Left lung (tissue), 14 donors: ENCODE measurements at places on chromosomes 4 and X.

DNA sequence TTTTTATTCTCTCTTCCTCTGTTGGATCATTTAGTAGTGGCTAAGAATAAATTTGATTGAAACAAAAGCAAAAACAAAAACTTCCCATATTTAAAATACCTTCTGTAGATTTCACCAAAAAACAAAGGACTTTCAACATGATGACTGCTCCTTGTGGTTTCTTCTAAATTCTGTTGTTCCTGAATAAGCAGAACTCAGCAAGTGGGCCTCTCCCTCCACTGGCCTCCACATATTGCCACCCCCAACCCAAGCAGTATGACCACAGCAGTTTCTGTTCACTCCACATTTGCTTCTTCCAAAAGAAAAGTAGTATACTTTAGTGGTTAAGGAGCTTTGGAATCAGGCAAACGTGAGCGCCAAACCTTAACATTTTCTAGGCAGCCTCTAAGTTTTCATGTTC is 114.7 kb downstream of the COX18 start:
- no peak for DNase-seq

DNA sequence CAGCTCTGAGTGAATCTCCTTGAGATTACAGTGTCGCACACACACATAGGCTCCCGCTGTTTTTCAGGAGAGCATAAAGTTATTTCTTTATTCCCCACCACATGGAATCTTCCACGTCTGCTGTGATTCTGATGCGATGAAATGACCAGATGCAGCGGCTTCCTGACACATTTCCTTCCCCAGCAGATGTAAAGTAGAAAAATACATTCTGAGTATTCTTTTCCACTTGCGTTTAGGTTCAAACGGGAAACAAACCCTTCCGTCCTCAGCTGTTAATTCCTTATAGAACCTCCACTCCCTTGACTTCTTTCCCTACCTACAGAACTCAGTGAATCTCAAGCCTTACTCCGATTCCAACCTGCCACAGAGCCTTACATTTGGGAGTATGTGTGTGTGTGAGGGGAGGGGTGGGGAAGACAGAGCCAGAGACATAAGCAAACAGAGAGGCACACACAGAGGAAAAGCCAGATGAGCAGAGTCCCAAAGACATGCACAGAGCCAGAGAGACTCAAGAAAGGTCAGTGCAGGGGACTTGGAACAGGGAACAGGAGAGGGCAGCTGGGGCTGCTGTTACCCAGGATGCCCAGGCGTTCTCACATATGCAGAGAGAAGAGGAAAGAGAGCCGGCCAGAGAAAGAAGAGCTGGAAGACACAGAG is 47.3 kb downstream of the SETD7 start:
- no peak for DNase-seq

DNA sequence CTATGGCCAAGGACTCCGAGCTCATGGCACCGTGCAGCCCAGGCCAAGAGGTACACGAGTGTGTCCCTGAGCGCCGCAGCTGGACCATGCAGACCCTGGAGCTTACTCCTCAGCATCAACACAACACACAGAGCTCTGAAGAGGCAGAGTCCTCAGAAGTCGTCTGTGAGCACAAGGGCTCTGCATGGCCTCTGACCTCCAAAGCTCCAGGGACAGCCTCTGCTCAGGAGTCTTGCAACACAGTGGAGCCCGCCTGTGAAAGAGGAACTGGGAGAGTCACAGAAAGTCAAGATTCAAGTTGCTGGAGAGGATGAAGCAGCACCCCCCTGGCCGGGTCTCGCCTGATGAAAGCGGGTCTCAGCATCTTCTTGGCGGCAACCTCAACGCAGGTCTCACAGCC is 2.9 kb downstream of the LRPAP1 start:
- no peak for DNase-seq

DNA sequence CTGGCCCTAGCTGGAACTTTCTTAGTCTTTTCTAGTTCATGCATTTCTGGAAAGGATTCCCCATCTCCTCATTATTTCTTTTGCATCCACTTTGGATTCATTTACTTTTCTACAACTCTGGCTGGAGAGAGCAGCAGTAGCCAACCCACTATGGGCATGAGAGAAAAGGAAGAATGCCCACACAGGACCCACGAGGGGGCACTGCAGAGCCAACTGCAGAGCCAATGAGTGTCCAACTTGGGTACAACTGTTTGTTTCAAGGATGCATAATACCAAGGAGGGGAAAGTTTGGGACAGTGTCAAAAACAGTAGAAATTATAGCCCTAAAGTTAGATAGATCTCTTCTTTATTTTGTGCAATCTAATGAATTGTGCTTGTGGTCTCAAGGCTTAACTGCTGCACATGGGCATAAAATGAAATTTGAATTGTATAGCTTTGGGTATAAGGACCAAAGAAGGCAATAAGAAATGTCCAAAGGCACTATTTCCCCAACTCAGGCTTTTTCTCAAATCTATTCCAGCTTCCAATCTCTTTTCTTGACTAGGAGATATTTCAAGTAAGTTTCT is 230.6 kb downstream of the NSUN7 start:
- no peak for DNase-seq

GRCh38 chr4:113407409-113407808 is 354.1 kb downstream of the CAMK2D start:
- DNase-seq: no peak
